ENCODE measurements at places on chromosomes 13 and 19. TPM values are rescaled to one million over a fixed set of nuclear protein-coding genes. Genes with fewer than 3 reads are reported as not detected.

Gene GNG7
- total RNA-seq, result 0.38 TPM

Gene ZNF442
- 0.84 TPM for total RNA-seq

Gene NLRP7
- not detected for total RNA-seq

Gene ARGLU1
- 23.5 TPM for total RNA-seq

Gene FFAR2
- total RNA-seq, result not detected

Gene SLC15A1
- total RNA-seq, result not detected

Gene LGALS4
- total RNA-seq, result not detected

Gene CHST8
- total RNA-seq, result not detected

Gene TEX101
- not detected for total RNA-seq

Gene CPB2
- not detected for total RNA-seq

Gene CYP2S1
- total RNA-seq, result 10.6 TPM

Gene NDFIP2
- total RNA-seq, result 54.3 TPM

Gene ZDHHC20
- total RNA-seq, result 25.4 TPM

Gene CGB2
- total RNA-seq, result not detected

Gene EFNB2
- 17.5 TPM for total RNA-seq

Gene SOX21
- total RNA-seq, result not detected

Gene NLRP5
- not detected for total RNA-seq

Gene ZNF492
- not detected for total RNA-seq

Gene KLK12
- not detected for total RNA-seq

Gene ANGPTL8
- not detected for total RNA-seq

Gene CLPTM1
- total RNA-seq, result 10.9 TPM

Gene POSTN
- total RNA-seq, result not detected

Gene ECSIT
- total RNA-seq, result 88.6 TPM

Gene CYP4F8
- 0.24 TPM for total RNA-seq

Gene ZNF763
- 7.0 TPM for total RNA-seq

Gene RAB3A
- not detected for total RNA-seq

Data from Caki2 (cell line).